Dermis blood vessel endothelial cell (primary cell): ENCODE measurements at places on chromosomes 2 and 18. TPM values are rescaled to one million over a fixed set of nuclear protein-coding genes. Genes with fewer than 3 reads are reported as not detected.

RBM43 gene
- 2.0 and 4.2 TPM in 2 replicates for total RNA-seq

DNA sequence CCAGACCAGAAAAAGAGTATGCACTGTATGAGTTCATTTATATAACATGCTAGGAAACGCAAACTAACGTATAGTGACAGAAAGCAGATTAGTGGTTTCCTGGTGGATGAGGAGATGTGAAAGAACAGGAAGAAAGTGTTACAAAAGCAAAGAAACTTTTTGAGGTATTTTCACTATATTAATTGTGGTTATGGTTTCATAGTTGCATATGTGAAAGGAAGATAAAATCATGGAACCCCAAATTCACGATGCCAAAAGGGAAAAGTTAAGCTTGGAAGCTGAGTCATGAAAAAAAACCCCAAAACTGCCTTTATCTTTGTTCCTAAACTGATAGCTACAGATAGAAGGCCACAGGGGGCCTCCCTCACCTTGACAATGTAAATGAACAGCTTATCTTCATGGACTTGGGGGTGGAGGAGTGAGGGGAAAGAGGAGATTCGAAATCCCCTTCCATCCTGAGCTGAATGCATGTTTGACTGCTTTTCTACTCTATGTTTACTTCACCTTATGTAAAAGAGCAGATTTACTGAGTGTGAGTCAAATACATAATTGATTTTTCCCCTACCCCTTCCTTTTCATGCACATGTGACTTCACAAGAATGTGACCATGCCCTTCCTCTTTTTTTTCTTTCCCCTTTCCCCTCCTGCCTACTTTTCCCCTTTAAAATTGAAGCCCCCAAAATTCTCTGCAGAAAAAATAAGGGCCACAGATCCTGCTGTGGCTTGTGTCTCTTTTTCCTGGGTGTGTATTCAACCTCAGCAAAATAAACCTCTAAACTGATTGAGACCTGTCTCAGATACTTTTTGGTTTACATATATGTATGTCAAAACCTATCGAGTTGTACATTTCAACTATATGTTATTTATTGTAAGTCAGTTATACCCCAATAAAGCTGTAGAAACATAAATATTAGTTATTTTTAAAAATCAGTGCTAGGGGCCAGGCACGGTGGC lies 100.1 kb upstream of the TLK1 start:
- DNase-seq = peak; percentile 13

DNA sequence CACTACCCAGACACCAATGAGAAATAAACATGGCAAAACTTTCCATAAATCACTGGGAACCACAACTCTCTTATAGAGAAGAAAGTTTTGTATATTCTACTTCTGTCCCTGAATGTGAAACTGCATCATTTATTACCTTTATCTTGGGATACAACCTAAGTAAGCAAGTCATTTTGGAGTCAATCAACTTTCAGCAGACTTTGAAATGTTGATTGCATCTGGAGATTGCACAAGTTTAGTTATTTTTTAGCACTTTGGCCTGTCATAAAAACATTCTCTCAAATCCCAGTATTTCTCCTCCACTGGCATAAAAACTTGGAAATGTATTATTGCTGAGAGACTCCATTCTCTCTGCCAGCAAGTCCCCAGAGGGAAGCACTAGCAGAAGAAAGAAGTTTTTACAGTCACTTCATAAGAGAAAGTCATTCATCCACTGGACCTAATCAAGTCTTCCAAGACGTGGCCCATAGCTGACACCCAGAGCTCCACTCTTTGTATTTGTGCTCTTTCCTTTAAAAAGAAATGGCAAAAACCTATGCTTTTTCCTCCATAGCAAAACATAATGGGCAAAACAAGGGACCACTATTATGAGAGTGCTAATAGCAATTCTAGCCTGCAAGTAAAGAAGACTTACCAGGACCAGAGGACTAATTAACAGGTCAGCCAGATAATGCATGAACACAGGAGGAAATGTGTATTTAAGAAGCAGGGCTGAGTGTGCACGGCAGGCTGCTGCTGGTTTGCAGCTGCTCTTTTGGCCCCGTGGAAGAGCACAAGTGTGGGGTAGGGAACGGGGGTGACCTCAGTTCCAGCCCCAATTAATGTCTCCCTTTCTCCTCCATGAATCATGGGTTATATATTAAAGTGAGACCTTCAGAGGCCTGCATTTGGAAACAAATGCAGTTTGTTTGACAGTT lies 171.5 kb downstream of the INO80D start:
- no peak for DNase-seq

- DNase-seq = no peak
Observed at GRCh38 chr2:29573612-29574011, 347.8 kb downstream of the ALK start.

DNA sequence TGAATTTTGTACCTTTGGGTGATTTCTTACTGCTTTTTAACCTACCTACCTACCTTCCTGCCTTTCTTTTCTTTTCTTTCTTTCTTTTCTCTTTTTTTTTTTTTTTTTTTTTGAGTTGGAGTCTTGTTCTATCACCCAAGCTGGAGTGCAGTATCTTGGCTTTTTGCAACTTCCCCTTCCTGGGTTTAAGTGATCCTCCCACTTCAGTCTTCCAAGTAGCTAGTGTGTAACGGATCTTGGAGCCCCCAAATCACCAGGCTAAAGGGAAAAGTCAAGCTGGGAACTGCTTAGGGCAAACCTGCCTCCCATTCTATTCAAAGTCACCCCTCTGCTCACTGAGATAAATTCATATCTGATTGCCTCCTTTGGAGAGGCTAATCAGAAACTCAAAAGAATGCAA lies 61.3 kb downstream of the DDX18 start:
- no peak for DNase-seq

GRCh38 chr2:194842871-194843270 lies 814.2 kb upstream of the SLC39A10 start:
- DNase-seq = no peak

L3MBTL4 gene
- 5.9 and 8.0 TPM in 2 replicates for total RNA-seq

- DNase-seq = no peak
Observed at GRCh38 chr2:223442847-223443246, 159.3 kb downstream of the SCG2 start.

PDE11A gene
- total RNA-seq = 0.09 and 0.17 TPM in 2 replicates

LRATD1 gene
- 1.7 and 2.4 TPM in 2 replicates for total RNA-seq

SKOR2 gene
- total RNA-seq = not detected in 2 replicates

DNA sequence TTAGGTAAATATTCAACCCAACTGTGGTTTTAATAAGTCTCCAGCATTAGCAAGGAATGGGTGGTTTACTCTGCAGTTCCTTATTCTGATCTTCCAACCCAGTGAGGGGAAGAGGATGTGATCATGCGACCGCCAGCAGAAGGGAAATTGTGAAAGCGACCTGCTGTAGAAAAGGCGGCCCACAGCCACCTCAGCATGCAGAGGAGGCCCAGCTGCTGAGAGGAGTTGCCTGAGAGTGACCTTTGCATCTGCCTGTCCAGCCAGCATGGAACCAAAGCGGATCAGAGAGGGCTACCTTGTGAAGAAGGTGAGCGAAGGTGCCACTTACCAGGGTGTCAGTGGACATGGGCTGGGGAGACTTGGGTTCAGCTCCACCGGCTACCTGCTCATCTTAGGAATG lies at the start of gene PLEK:
Gene PLEK (plus strand): TSS at position 196 of the 400 bp plus-strand sequence. CDS start 70 bp downstream, at position 266.
- DNase-seq = no peak

GRCh38 chr2:236180831-236181453 lies 12.8 kb upstream of the GBX2 start:
- peak; percentile 91 for DNase-seq

DNA sequence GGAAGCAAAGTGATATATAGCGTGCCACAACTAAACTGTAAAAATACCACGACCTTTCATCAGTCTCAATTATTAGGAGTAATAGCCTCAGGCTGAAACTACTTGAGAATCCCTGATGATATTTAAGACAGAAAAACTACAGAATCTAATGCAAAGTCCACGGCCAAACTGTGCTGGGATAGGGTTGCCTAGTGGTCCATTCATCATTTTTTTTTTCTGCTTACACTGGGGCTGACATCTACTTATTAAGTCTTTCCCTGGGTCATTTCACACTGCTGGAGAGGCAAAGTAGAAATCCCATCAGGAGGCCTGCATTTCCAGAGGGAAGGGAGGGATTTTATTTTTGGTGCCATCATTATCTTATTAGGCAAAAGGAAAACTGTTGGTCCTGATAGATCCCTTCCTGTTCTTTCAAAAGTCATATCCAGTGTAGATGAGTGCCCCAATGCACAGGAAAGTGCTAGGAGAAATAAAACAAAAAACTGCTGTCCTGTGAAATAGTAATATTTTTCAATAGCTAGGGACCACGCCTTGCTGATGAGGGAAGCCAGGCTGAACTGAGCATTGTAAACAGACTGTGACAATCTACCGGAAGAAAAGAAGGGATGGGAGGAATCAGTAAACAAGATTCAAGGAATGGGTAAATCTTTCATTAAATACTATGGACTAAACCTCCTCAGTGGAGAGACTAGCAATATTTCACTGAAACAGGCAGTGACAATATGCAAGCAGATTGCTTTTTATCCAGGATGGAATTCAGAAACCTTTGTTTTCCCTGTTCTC lies 644.3 kb downstream of the IRS1 start:
- DNase-seq = no peak

GRCh38 chr18:34322365-34323289 lies 97.9 kb upstream of the NOL4 start:
- DNase-seq = peak; percentile 83

DNA sequence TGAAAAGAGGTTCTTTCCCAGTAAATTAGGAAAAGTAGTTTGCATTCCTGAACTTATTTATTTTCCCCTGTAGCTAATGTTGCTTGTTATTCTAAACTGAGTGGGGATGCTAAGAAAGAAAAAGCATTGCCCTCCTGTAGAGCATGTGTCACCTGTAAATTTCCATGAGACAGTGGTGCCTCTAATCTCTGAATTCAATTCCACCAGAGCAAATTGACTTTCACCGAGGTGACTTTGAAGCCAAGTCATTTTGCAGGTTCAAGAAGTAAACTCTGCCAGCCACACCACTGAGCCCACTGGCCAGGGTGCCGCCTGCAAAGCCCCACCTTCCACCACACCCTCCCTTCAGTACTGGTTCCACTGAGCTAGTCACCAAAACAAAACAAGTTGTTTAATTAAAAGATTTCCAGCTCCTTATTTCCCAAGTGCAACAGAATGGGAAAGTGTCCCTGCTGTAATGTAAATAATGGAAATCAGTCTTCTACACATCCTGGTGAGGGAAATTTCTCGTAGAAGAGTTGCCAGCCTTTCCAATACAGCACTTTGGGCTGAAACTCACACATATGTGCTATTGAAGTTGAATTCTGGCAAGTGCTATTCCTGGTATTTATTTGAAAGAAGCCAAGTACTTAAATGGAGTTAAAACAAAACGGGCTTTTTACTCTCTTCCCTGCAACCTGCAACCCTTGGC lies 254.8 kb downstream of the RNF152 start:
- DNase-seq = no peak

POTEC gene
- not detected in 2 replicates for total RNA-seq

GRCh38 chr2:41741951-41742595 lies 305.7 kb upstream of the PKDCC start:
- no peak for DNase-seq

ZAP70 gene
- total RNA-seq = 0.09 TPM in 1 of 2 replicates, not detected in the other

- DNase-seq = no peak
Observed at GRCh38 chr2:97935719-97936161, 60.0 kb downstream of the TMEM131 start.

FAM110C gene
- 0.28 and 0.51 TPM in 2 replicates for total RNA-seq

DNA sequence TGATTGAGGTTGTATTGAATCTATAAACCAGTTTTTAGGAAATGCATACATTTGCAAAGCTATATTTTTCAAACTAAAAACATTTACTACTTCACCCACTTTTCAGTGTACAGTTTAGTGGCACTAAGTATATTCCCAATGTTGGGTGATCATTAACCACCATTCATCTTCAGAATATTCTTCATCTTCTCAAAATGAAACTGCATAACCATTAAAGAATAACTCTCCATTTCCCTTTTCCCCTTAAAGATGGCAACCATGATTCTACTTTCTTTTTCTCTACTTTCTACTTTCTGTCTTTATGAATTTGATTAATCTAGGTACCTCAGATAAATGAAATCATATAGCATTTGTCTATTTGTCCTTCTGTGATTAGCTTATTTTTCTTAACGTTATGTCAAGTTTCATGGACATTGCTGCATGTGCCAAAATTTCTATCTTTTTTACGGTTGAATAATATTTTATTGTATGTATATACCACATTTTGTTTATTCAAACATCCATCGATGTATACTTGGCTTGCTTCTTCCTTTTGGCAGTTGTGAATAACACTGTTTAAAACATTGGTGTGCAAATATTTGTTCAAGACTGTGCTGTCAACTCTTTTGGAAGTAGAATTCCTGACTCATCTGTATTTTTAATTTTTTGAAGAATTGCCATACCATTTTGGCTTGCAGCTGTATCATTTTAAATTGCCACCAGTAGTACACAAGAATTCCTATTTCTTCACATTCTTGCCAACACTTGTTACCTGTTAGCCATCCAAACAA lies 104.9 kb downstream of the RPRM start:
- no peak for DNase-seq

- DNase-seq = no peak
Observed at GRCh38 chr2:168538133-168538532, 82.1 kb downstream of the CERS6 start.

DNA sequence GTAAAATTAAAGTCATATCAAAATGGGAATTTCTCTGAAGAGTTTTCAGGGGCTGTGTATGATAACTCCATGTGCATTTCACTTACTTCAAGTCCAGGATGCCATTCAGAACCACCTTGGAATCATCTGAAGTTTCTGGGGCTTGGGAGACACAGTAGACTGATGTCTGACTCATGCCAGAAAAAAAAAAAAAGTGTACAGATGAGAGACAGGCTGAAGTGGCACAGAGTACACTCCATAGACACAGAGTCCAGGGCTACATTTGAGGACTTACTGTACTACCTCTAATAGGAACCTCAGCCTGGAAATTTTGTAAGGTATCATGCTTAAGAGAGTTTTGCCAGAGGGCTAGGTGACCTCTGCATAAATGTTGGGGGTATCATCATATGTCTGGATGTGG lies 92.0 kb downstream of the SS18 start:
- no peak for DNase-seq

APLF gene
- total RNA-seq = 3.2 and 8.8 TPM in 2 replicates

MARCO gene
- not detected in 2 replicates for total RNA-seq

- DNase-seq = peak; percentile 14
Observed at GRCh38 chr2:67446491-67446911, 49.4 kb downstream of the ETAA1 start.

DNA sequence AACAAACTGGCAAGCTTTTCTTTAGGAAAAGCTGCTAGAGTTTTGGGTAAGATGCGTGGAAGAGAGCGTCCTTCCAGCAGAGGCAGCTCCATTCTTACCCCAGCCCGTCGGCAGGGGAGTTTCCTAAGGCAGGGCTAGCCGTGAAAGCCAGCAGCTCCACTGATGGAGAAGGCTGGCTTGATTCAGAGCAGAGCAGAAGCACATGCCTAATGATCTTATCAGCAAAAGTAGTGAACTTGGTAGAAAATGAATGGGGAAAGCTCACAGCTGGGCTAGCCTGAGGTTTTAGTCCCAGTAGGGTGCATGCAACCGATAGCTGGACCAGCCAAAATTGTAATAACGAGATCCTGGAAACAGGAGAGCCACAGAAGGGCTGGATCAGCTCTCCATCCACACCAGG lies 20.8 kb downstream of the LAMA1 start:
- DNase-seq = no peak

DNA sequence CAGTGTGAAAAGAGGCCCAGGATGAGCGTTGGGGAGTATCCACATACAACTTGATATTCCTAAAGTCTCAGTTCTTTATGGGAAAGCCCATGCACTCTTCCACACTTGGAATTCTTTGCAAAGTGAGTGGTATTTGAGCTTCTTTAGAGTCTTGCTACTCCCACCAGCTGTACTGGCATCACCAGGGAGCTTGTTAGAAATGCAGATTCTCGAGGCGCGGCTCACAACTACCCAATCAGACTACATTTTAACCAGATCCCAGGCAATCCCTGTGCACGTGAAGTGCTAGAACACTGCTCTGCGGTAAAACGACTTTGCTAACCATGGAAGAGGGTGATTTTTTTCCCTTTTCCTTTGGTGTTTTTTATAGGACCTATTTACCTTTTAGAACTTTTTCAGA lies 184.7 kb downstream of the NEDD4L start:
- no peak for DNase-seq
